ENCODE measurements at places on chromosomes 3 and 15.
A peak's percentile ranks its signal among the peaks of the same experiment; 100 is the strongest.

DNA sequence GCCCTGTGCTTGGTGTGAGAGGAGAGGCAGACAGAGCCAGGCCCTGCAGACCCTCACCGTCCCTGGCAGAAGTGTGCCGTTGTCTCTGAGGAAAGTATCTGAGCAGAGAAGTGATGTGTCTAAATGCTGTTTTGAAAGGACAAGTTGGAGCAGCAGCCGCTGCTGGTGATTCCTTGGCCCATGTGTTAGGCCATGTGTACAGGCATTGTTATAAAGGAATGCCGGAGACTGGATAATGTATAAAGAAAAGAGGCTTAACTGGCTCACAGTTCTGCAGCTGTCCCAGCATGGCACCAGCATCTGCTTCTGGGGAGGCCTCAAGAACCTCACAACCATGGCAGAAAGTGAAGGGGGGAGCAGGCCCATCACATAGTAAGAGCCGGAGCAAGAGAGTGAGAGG lies 334.6 kb upstream of the ATP10A start:
- DNase-seq, result no peak

- no peak for DNase-seq
These were observed 53.9 kb upstream of the WNT5A start for GRCh38 chr3:55541016-55541415.

DNA sequence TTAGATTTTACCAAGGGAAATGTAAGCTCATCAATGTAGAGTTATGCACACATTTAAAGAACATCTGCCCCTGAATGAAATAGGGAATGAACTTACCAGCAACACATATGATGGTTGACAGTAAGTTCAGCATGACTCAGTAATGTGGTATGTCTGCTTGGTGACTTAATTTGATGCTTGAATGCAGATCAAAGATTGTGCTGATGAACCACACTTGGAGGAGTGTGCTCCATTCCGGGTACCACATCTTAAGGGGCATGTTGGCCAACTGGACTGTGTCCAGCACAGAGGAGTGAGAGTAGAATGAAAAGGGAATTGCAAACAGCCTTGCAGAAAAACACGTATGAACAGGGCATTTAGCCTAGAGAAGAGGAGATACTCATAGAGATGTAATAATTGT lies 171.0 kb upstream of the RARB start:
- no peak for DNase-seq

- peak; percentile 5 for DNase-seq
These were observed 14.6 kb upstream of the TFRC start for GRCh38 chr3:196096382-196096953.

- no peak for DNase-seq
These were observed 244.2 kb downstream of the TLE3 start for GRCh38 chr15:69853544-69853951.

GRCh38 chr3:65672871-65673815 lies 365.6 kb downstream of the MAGI1 start:
- no peak for DNase-seq

DNA sequence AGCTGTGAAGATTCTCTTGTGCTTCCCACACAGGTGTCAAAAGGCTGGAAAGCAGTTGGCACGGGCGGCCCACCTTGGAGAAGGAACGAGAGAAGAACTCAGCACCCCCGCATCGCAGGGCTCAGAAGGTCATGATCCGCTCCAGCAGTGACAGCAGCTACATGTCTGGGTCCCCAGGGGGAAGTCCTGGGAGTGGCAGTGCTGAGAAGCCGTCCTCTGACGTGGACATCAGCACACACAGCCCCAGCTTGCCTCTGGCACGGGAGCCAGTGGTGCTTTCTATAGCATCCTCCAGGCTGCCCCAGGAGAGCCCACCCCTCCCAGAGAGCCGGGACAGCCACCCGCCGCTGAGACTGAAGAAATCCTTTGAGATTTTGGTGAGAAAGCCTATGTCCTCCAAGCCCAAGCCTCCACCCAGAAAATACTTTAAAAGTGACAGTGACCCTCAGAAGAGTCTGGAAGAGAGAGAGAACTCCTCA lies 31.4 kb downstream of the STARD5 start:
- no peak for DNase-seq

DNA sequence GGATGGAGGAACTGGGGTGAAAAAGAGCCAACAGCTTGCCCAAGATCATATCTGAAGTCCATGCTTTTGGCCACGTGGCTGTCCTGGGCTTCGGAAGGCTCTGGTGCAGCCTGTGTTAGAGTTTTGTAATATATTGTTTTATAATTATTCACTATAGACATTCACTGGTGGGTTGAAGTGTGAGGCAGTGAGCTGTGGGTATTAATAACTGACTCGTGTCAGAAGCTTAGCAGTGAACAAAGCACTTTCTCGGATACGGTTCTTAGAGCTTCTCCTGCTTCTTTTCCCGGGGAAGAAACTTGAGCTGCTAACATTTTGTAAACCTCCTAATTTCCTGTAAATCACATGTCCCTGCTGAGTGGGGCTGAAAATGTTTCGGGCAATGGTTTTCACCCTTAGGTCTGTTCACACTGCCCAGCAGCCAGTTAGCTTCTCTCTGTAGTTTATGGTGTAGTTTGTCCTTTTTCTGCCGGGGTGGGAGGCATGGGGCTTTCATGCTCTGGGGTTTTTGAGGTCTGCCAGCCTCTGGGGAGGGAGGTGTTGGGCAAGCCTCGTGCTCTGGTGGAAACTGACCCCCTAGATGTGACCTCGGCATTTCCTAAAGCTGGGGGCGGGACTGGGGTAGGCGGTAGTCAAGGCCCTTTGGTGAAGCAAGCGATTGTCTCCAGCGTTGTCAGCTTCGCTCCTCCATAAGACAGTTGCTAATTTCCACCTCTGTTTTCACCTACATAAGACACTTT lies 1.7 kb downstream of the MRAS start:
- DNase-seq, result no peak

- no peak for DNase-seq
These were observed 503.6 kb upstream of the NAALADL2 start for GRCh38 chr3:174355505-174355904.

DNA sequence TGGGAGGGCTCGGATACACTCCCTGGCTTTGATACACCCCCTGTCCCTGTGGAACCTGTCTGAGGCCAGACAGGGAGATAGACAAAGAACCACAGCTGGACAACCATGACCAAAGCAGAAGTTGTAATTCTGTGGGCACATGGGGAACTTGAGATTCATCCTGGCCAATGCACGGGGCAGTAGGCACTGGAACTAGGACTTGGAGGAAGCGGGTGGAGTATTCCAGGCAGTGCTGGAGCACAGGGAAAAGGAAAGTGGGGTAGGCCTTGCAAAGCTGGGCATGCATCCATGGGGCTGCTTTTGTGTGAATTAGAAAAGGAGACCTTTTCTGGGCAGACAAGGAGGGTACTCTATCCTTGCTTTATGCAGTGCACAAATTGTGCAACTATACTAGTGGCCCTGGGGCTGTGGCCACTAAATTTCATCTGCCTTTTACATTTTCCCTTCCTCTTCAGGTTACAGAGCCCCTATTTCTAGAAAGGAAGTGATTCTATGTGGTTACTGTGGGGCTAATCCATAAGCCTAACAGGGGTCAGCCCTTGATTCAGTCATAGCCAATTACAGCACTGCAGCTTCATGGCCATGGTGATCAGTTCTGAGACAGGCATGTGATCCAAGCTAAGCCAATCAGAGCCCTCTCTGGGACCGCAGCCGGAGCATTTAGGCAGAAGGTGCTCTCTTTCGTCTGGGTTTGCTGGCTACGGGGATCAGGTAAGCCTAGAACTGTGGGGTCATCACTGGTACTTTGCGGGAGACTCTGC lies 21.0 kb downstream of the CRABP1 start:
- no peak for DNase-seq

- no peak for DNase-seq
These were observed 5.2 kb upstream of the FURIN start for GRCh38 chr15:90862964-90863778.

DNA sequence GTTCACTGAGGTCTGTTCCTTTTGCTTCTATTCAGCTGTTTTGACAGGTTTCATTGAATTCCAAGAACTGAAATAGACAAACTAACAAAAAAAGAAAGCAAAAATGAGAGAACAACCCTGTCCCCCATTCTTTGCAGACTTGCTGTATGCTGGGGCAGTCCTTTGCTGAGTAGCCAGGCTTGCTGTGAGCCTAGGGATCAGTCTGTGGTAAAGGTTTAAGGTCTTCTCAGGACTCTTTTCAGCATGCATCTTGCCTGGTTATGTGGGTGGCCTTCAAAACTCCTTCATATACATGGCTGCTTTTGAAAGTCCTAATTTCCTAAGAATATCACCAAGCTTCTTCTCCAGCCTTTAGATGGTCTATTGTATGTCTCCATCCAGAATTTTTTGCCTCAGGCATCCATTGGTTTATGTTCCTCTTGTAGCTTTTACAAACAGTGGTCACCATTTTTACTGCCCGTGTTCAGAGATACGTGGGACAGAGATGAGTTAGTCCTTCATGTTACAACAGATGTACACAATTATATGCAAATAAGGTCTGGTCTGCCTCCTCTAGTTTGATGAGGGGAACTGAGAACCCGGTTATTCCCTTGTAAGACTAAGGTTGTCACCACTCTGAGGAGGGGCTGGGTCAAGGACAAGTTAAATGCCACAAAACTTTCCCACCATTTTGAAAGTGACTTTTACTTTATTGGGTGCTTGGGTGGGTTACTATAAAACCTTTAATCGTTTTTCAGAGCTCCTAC lies 41.4 kb downstream of the SACM1L start:
- DNase-seq, result no peak

- no peak for DNase-seq
These were observed 52.7 kb downstream of the CLDN18 start for GRCh38 chr3:138062626-138063025.

GRCh38 chr3:129023909-129024308 lies 22.8 kb downstream of the EFCC1 start:
- DNase-seq, result no peak

GRCh38 chr3:160196511-160197104 lies 28.6 kb upstream of the C3orf80 start:
- DNase-seq, result no peak

DNA sequence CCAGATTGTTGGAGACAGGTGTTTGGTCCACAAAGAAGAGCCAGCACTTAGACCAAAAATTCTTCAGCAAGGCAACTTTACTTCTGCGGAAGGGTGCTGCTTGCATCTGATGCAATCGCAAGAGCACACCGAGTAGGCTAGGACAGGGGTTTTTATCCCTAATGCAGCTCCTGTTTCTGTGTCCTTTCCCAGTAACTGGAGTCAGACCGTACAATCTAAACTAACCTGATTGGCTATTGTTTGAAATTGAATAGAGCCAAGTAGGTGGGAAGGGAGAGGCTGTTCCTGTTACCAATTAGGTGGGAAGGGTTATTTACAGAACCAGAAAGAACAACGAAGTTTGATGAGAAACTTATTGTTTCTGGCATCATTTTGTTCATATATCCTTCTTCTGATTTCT lies 77.6 kb downstream of the CHCHD4 start:
- no peak for DNase-seq

DNA sequence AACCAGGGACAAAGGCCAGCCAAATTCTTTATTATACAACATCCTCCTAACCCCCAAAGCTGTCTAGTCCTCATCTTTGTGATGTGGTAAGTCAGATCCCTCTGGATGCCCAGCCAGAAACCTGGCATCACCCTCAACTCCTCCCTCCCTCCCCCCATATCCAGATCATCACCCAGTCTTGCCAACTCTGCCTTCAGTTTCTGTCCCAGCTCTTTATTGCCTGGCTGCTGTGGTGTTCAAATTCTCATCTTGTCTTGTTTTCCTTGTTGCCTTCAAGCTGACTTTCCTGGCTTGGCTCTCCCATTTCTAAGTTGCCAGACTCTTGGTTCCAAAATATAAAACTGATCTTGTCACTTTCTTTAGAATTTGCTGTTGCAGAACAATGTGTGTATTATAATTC lies 28.6 kb downstream of the MAP2K1 start:
- DNase-seq, result no peak

GRCh38 chr3:61530355-61530754 lies 31.0 kb upstream of the PTPRG start:
- DNase-seq, result no peak

DNA sequence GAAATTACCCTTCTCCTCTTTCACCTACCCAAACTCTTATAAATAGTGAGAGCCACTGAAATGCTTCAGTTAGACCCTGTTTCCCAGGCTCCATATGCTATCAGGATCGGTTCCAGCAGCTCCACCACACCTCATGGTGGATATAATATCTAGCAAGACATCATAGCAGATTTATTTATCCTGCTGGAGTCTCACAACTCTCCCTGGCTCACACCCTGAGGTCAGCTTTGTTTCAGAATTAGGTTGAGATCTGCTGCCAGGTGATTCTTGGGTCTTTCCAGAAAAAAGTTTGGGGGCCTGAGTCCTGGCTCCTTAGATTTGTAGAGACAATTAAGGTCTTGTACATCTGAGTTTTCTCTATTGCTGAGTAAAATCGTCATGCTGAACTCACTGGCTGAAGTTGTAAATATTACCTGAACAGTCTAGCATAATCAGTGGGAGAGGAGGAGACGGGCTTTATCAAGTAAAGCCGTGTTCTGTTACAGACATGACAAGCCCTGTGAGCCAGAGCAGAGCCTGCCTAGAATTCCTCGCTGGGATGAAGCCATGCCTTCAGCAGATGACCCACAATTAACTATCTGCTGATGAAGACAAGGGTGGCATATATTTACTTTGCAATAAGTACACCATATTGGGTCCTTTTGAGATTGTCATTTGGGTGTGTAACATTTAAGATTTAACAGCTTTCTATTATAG lies 131.6 kb downstream of the STAC start:
- DNase-seq, result no peak

DNA sequence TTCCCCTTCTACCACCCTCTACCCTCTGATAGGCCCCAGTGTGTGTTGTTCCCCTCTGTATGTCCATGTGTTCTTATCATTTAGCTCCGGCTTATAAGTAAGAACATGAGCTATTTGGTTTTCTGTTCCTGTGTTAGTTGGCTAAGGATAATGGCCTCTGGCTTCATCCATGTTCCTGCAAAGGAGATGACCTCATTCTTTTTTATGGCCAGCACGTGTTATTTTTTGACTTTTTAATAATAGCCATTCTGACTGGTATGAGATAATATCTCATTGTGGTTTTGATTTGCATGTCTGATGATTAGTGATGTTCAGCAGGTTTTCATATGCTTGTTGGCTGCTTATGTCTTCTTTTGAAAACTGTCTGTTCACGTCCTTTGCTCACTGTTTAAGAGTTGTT lies 63.1 kb upstream of the NPHP3 start:
- no peak for DNase-seq

- no peak for DNase-seq
These were observed 63.1 kb upstream of the UBE3A start for GRCh38 chr15:25501828-25502446.
